ENCODE measurements at places on chromosomes 6 and 20.
A peak's percentile ranks its signal among the peaks of the same experiment; 100 is the strongest.

DNA sequence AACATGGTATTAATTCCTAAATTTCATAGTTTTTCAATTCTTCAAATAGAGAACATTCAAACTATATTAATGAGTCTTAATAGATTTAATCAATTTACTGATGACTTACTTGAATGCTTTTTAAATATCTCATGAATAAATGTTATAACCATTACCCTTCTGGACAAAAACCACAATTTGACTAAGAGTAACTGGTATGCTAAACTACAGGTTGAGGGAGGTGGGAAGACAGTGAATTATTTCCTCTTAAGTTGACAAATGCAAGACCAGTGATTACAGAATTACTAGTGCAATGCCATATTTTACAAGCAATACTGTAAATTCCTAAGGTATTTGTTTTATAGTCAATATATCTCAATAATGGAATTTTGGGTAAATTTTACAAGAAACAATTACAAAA lies 65.1 kb downstream of the REV3L start:
- DNase-seq: no peak

DNA sequence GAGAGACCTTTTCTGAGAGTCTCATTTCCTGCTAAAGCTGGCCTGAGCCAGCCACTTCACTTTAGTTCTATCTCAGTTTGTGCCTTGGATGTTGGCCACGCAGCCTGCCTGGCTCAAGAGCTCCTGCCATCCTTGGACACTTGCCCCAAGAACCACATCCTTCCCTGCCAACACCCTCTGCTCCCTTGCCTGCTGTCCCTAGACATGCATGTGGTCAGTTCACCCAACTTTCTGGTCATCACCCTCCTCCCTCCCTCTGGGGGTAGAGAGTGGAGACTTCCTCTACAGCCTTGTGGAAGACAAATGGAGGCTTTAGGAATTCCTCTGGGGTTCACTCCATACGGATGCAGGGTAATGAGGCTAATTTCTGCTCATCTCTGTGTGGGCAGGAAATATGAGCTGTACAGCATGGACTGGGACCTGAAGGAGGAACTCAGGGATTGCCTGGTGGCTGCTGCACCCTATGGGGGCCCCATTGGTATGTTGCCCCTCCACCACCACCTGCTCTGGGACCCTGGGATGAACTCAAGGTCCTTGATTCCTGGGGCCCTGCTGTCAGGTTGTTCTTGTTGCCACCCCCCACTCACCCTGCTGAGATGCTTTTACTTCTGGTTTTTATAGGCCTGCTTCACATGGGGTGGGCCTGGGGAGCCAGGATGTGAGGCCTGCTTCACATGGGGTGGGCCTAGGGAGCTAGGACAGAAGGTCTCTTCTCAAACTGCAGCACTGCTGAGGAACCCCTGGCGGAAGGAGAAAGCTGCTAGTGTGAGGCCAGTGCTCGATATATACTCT lies 13.8 kb upstream of the PTPRA start:
- DNase-seq: no peak

- DNase-seq: peak; percentile 11
Measured at GRCh38 chr6:39075807-39076622, 27.4 kb downstream of the GLP1R start.

GRCh38 chr6:28996844-28997510 lies 8.1 kb downstream of the ZNF311 start:
- DNase-seq: no peak

GRCh38 chr20:46190478-46191167 lies 72.5 kb downstream of the CD40 start:
- DNase-seq: no peak

DNA sequence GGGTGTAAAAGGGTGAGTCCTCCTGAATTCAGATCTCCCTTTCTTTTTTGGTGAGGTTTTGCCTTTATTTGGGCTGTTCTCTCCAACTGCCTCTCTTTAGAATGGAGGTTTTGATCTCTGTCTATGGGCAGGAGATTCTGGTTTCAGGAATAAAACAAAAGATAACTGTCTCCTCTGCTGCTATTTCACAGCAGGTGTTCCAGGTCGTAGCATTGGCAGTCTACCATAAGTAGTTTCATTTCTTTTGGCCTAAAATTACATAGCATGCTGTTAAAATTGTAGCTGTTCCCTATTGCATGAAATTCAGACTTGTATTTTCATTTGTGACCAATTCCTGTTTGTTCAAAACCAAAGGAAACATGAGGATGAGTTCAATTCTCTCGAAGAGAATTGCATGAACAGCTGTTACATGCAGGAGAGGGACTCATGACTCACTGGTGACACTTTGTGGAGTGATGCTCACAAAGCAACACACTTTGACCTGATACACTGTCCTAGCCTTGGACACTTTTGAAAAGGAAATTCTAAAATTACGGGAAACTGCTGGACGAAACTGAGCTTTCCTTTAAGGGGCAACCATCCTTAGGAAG lies 76.8 kb upstream of the SIRPG start:
- DNase-seq: peak; percentile 38

- DNase-seq: peak; percentile 41
Measured at GRCh38 chr6:44304282-44305199, 8.6 kb downstream of the AARS2 start.

DNA sequence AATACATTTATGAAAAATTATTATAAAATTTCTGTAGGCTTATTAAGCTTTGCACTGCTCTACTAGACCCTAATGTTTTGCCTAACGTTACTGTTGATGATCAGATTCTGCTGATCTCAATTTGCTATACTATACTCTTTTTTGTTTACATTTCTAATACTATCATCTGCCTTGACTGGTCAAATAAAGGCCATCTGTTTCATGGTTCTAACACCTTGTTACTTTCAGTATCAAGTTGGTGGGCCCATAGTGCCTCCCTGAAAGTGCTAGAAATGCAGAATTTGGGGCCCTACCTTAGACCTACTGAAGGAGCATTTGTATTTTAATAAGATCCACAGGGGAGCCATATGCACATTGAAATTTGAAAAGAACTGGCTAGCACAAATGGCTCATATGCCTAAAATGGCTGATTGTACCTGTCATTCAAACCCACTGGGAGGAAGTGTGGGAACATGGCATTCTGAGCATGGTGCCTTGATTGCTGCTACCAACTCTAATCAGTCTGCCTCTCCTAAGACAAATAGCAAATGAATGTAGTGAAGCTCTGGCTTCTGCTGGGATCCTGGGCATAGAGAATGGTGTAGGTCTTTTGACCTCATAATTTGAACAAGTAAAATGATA lies 199.1 kb upstream of the BTBD3 start:
- no peak for DNase-seq

DNA sequence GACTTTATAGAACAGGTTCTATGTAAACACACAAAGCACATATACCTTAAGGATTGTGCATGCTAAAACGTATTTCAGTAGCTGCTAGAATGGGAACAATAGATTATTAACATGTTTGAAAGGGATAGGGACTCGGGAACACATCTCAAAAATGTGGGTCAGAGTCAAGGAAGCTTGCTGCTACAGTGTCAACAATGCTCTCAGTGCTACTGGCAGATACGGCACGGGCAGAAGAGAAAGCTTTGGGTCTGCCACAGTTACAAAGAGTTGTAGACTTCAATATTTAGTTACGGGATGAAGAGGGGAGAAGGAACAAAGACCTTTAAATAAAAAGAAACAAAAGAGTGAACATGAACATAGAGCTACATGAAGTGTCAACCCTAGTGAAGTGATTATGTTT lies 170.5 kb downstream of the BACH2 start:
- no peak for DNase-seq

DNA sequence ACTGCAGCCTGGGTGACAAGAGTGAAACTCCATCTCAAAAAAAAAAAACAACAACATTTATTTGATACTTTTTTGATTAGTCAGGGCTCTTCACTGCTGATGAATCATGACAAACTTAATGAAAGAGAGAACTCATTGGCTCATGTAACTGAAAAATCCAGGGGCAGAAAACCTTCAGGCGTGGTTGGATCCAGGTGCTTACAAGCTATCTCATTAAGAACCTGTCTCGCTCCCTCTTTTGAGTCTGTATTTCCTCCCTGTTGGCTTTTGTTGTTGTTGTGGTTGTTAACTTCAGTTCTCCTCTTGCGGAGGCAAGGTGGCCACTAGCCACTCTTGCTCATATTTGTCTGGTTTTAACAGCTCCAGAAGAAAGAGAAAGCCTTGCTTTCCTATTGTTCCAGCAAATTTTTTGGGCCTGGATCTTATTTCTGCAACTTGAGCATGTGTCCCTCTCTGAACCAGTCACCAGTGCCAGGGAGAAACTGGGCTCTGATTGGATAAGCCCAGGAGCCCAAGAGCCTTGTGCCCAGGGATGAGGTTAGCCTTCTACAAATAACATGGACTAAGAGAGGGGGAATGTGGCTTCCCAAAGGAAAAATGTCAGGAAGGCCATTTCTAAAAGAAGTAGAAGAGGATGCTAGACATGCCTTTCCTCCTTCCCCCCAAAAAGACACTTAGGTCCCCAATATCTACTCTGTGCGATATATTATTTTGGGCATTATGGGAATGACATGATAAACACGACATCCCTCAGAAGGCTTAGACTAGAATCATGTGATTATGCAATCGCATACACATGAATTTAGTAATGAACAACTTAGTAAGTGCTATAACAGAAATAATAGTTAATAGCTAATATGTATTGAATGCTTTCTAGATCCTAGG lies 64.5 kb downstream of the PHACTR2 start:
- no peak for DNase-seq

DNA sequence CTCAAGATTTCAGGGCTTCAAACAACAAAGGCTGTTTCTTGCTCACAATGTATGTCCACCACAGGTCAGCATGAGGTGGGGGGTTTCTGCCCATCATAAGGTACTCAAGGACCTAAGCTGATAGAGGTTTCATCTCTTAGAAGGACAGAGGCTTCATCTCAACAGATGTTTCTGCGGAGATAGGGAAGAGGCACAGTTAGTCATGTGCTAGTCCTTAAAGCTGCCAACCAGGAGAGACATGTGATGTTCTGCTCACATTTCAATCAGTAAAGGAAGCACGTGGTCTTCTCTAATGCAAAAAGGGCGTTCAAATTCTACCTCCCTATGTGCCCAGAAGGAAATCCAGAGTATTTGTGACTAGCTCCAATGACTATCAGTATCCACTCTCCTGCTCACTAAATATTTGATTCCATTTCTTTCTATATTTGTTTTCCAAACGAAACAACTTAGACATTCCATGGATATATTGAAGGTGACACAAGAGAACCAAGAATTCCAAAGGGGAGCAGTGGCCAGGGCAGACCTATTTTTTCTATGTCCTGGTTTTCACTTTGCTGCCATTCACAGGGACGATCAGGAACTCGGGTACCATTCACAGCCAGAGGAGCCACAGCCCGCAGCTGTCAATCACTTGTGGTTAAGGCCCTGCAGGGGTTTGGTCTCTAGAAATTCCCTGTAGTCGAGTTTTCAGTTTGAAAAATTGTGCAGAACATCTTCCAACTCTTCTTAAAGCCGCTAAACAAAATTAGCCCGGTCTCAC lies 173.2 kb upstream of the FOXA2 start:
- DNase-seq: no peak

GRCh38 chr6:105929626-105930025 lies 156.5 kb upstream of the PRDM1 start:
- no peak for DNase-seq

- DNase-seq: no peak
Measured at GRCh38 chr6:117328500-117328899, 63.1 kb downstream of the VGLL2 start.

DNA sequence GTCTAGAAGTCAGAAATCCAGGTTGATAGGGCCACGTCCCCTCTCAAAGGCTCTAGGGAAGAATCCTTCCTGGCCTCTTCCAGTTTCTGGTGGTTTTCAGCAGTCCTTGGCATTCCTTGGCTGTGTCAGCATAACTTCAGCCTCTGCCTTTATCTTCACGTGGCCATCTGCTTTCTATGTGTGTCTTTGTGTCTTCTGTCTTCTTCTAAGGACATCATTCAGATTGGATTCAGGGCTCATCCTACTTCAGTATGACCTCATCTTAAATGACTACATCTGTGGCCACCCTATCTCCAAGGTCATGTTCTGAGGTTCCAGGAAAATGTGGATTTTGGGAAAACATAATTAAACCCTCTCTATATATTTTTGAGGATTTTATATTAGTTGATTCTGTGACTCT lies 23.0 kb downstream of the C6orf89 start:
- no peak for DNase-seq

DNA sequence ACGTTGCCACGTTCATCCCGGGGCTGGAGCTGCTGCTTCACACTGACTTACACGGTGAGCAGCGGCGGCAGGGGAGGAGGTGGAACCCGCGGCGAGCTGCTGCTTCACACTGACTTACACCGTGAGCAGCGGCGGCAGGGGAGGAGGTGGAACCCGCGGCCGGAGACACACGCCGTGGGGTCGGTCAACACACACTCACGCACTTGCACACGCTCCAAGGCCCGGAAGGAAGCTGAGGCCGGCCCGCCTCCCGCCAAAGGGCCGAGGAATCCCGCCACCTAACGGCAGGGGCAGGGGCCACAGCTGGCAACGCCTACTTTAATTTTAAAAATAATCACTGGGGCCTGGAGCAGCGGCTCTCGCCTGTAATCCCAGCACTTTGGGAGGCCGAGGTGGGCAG lies 94.4 kb upstream of the FOXC1 start:
- no peak for DNase-seq

All from activated CD4-positive, alpha-beta memory T cell treated with anti-CD3 and anti-CD28 coated beads, Interleukin-2, amount 10 ng/mL, durations not matched to agents 7 days and 5 days (primary cell).